NK-92 treated with Interleukin-12 subunit alpha and Interleukin-12 subunit beta, amount 100 ng/mL, for 24 hours (cell line): ENCODE measurements at places on chromosomes 7 and 10.

GRCh38 chr10:113047151-113047550 lies 97.1 kb downstream of the TCF7L2 start:
- DNase-seq, result no peak

GRCh38 chr7:25758559-25758958 lies 393.4 kb upstream of the NFE2L3 start:
- DNase-seq, result no peak

- no peak for DNase-seq
These were observed 398.0 kb downstream of the NXPH1 start for GRCh38 chr7:8831376-8831775.

DNA sequence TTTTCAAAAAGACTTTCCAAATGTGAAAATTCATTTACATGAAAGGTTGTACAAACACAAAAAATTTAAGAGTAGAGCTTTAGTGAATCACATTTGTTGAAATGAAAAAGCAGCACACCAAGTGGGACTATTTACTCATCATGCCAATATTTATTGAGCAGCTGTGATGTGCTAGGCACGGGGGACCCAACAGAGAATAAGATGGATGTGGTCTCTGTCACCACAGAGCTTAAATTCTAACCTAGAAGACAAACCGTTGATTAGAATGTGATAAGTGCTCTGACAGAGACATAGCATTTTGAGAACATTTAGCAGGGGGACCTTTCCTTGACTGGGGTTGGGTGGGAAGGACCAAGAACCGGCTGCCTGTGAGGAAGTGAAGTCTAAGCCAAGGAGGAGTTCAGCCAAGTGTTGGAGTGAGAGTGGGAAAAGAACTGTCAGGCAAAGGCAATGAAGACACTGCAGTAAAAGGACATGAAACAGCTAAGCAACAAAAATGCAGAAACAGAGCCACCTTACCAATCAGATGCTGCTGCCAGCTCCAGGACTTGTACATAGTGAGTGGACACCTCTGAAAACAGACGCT lies 19.1 kb downstream of the ADAM12 start:
- DNase-seq, result no peak

DNA sequence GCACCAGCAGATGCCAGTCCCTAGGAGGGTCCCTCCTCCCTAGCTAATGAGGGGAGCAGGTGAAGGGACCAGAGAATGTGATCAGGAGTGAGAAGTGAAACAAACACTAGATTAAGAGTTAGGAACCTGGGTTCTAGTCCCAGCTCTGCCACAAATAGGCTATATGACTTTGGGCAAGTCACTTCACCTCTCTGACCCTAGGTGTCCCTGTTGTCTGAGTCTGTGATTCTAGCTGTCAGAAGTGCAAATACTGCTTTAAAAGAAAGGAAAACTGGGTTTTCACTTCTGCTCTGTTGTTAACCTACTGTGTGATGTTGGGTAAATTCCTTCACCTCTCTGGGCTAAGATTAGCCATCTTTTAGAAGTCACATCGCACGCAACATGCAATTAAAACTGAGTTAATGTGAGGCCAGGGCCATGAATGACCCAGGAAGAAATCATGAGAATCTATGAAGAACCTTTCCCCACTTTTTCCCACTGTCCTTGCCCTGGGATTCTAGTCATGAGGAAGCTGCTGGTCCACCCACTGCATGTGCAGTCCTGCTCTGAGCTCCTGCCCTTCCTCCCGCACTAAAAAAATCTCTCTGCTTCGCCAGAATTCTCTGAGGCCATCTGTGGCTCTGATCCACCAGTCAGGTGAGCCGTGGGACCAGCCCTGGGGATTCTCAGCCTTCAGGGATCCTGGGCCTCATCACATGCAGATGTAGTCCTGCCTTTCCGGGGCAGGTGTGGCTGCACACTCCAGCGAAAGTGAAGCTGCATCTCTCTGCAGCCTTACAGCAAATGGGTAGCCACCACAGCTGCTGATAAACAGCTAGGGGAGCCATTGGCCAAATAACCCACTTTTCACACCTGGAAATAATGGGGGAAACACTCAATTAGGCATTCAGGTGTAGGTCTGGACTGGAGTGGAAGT lies 181.7 kb downstream of the PLXNA4 start:
- DNase-seq, result no peak

DNA sequence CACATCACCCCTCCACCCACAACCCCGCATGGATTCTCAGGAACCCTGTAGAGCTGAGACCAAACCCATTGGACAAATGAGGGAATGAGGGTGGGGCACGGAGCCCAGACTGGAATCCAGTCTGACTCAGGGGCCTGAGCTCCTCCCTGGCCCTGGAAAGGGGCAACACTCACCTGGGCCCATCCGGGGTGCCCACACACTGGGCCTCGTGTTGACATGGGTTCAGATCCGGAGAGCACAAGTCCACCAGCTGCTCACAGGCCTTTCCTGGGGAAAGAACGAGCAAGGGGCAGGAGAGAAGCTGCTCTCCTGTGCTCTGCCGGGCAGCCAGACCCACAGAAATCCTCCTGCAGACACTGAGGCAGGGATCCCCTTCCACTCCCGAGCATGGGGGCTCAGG lies 172.2 kb downstream of the SLIT1 start:
- DNase-seq, result no peak

- DNase-seq, result no peak
These were observed 32.0 kb downstream of the BET1 start for GRCh38 chr7:93972029-93972725.

GRCh38 chr10:128215733-128216132 lies 89.5 kb upstream of the MKI67 start:
- DNase-seq, result no peak

GRCh38 chr7:151652111-151652510 lies 132.4 kb upstream of the RHEB start:
- DNase-seq, result no peak

DNA sequence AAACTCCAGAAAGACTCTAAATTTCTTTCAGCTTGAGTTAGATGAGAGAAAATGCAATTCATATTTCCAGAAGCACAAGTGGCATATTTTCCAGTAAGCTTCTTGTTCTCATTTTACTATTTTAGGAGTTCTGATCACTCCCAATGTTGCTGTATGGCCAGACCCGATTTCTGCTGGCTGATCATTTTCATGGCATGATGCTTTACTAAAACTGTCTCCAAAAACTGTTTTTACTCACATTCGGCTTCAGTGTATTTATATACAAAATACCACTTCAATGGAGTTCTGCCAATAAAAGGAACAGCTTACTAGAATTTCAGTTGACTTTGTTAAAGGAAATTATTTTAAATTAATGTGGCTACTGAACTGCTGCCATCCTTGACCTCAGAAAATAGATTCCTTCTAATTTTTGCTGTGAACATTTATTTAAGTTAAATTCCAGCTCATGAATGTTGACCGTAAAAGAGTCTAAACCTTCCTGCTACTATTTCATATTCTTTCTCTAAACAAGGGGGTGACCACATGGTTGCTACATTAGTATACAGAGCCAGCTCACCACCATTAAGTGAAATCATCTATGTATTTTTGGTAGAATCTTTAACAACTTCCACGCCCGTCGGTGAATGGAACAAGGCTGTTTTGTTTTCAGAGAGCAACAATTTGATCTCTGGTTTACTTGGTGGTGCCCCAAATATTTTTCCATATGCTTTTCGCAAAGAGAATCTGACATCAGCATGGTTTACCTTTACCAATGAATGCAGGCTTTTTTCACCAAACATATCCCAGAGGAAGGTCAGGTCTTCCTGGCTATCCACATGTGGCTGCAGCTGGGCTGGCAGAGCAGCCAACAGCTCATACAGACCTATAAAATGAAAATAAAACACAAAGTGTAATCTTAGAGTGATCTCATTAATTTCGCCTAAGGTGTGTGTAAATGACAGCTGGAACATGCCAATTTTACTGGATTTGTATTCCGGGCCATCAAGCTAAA lies 101.2 kb downstream of the MPP7 start:
- DNase-seq, result no peak

- DNase-seq, result no peak
These were observed 90.0 kb downstream of the PLXDC2 start for GRCh38 chr10:19906108-19906791.
